ENCODE measurements at places on chromosomes 11 and 22. TPM values are rescaled to one million over a fixed set of nuclear protein-coding genes. Genes with fewer than 3 reads are reported as not detected.

GRAP2 gene
- polyA plus RNA-seq: 3.1 TPM

GRCh38 chr11:119901657-119902577, 172.9 kb upstream of the NECTIN1 start:
- no peaks in the 10 kb centered on the region for H3K4me1 ChIP-seq
- peak; percentile 53 for DNase-seq
- no peaks in the 10 kb centered on the region for H3K27me3 ChIP-seq
- H3K4me3 ChIP-seq: no peak overlapping the region

GRCh38 chr11:35182317-35182939, 43.5 kb downstream of the CD44 start:
- no peak for DNase-seq
- peaks cover 74% of the 10 kb centered on the region for H3K4me1 ChIP-seq
- no peaks in the 10 kb centered on the region for H3K36me3 ChIP-seq
- H3K27me3 ChIP-seq: no peaks in the 10 kb centered on the region
- H3K4me3 ChIP-seq: peak overlapping the region; percentile 16
- no peak overlapping the region for H3K27ac ChIP-seq

- DNase-seq: no peak
- no peaks in the 10 kb centered on the region for H3K36me3 ChIP-seq
- no peak overlapping the region for H3K4me3 ChIP-seq
- no peaks in the 10 kb centered on the region for H3K4me1 ChIP-seq
Observed at GRCh38 chr11:29959488-29959887, 57.3 kb downstream of the KCNA4 start.

DNA sequence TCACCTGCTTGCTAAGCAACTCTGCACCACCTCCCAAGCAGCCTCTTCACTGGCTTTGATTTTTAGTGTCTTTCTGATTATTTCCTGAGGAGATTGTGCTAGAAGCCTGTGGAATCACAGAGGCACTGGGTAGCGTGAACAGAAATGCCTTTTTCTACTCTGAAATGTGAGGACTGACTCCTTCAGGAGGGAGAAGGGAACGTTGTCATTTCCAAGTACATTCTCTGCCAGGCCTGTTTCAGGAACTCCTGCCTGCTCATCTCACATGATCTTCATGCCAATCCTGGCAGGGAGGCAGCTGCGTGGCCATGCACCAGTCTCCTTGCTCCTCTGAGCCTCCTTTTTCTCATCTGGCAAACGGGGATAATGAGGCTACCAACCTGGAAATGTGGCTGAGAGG, 49.8 kb upstream of the PRDM11 start:
- no peaks in the 10 kb centered on the region for H3K36me3 ChIP-seq
- no peak for DNase-seq
- H3K4me1 ChIP-seq: peaks cover 33% of the 10 kb centered on the region
- no peak overlapping the region for H3K27ac ChIP-seq
- H3K4me3 ChIP-seq: no peak overlapping the region
- peaks cover 5% of the 10 kb centered on the region for H3K27me3 ChIP-seq

SLC25A18 gene
- polyA plus RNA-seq: 2.9 TPM

DNA sequence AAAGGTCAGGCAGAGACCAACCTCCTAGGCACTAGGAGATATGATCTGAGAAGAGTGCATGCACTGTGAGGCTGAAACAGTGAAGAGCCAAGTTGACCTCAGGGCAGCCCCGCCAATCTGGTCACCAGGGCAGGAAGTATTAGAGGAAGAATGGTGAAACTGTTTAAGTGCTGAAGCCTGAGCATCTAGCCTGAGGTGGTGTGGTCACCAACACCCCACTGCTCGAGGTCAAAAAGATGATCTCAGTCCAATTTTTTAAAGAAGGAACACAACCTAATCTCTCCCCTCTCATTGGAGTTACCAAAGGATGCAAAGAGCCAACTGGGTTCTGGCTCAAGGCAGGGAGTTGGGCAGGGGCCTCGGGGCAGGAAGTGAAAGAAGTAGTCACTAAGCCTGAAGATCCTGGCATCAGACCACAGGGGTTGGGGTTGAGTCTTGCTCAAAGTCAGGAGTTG, 4.0 kb downstream of the APBB1 start:
- peaks cover 15% of the 10 kb centered on the region for H3K36me3 ChIP-seq
- H3K27ac ChIP-seq: no peak overlapping the region
- H3K4me3 ChIP-seq: no peak overlapping the region
- H3K4me1 ChIP-seq: peaks cover 44% of the 10 kb centered on the region
- DNase-seq: no peak

- no peak overlapping the region for H3K27ac ChIP-seq
- peak; percentile 57 for DNase-seq
- no peak overlapping the region for H3K4me3 ChIP-seq
Observed at GRCh38 chr11:1283091-1283511, 26.3 kb downstream of the TOLLIP start.

HEPN1 gene
- not detected for polyA plus RNA-seq

GRCh38 chr22:27880778-27881394, 38.2 kb downstream of the PITPNB start:
- no peak for DNase-seq
- H3K4me3 ChIP-seq: no peak overlapping the region

DNA sequence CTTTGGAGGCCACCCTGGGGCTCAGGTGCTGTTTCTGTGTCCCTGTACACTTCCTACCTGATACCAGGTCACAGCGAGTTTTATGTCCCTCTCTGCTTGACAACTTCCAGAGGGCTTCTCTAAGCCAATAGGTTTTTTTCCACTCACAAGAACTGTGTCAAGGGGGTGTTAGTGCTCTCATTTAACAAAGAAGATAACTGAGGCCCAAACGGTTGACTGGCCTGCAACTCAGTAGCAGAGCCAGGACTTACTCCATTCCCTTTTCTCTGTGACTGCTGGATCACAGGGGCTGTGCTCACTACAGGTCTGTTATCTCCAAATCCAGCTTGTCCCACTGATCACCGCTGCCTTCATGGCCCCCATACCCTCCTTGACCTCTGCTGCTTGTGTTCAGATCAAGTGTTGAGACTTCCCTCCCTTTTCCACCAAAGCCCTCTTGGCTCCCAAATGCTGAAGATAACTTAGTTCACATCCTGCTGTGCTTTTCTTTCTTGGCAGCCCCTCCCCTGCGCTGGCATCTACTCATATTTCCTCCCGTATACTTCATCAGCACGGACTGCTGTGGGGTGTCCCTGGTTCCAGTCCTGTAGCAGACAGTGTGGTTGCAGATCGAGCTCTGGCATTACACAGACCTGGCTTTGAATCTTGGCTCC, 41.3 kb downstream of the POU2F3 start:
- no peaks in the 10 kb centered on the region for H3K4me1 ChIP-seq
- H3K27ac ChIP-seq: no peak overlapping the region
- no peak for DNase-seq
- H3K36me3 ChIP-seq: no peaks in the 10 kb centered on the region
- no peaks in the 10 kb centered on the region for H3K27me3 ChIP-seq

GRCh38 chr11:76263657-76264056, 57.4 kb upstream of the WNT11 start:
- no peaks in the 10 kb centered on the region for H3K36me3 ChIP-seq
- H3K4me1 ChIP-seq: no peaks in the 10 kb centered on the region
- no peaks in the 10 kb centered on the region for H3K27me3 ChIP-seq

- H3K27ac ChIP-seq: no peak overlapping the region
- H3K27me3 ChIP-seq: no peaks in the 10 kb centered on the region
- H3K4me1 ChIP-seq: peaks cover 6% of the 10 kb centered on the region
- no peak overlapping the region for H3K4me3 ChIP-seq
- H3K36me3 ChIP-seq: no peaks in the 10 kb centered on the region
Observed at GRCh38 chr11:11349106-11349825, 3.8 kb downstream of the CSNK2A3 start.

DNA sequence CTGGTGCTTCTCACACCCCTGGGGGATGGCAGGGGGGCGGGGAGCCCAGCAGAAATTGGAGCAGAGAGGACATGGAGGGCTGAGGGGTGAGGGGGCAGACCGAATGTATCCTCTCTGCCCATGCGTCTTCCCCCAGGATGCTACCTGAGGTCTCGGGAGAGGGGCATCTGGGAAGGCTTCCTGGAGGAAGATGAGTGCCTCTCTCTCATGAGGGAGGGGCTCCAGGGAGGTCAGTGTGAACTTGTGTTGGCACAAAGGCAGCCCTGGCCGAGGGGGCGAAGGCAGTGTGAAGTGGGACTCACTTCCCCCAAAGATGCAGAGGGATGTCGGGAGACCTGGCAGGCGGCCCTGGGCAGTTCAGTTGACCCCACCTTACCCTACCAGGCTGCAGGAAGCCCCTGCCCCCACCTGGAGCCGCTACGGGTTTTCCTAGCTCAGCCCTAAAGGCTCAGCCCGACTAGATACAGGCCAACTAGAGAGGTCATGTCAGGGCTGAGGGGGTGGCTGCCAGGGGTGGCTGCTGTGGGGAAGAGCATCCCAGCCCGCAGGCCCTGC, 10.4 kb downstream of the ASCL2 start:
- no peaks in the 10 kb centered on the region for H3K4me1 ChIP-seq
- no peak overlapping the region for H3K4me3 ChIP-seq
- no peak for DNase-seq
- H3K27ac ChIP-seq: no peak overlapping the region

- peaks cover 10% of the 10 kb centered on the region for H3K36me3 ChIP-seq
- no peaks in the 10 kb centered on the region for H3K4me1 ChIP-seq
- no peak overlapping the region for H3K27ac ChIP-seq
- H3K27me3 ChIP-seq: no peaks in the 10 kb centered on the region
- no peak overlapping the region for H3K4me3 ChIP-seq
Observed at GRCh38 chr11:12249590-12250260, 127.6 kb upstream of the PARVA start.

All from spleen (tissue), 13 donors.